ENCODE measurements at places on chromosomes 12 and 14.

GRCh38 chr12:49689785-49690184, 17.4 kb downstream of the FMNL3 start:
- DNase-seq, result no peak

GRCh38 chr12:103538397-103538796, 42.6 kb upstream of the C12orf42 start:
- no peak for DNase-seq

DNA sequence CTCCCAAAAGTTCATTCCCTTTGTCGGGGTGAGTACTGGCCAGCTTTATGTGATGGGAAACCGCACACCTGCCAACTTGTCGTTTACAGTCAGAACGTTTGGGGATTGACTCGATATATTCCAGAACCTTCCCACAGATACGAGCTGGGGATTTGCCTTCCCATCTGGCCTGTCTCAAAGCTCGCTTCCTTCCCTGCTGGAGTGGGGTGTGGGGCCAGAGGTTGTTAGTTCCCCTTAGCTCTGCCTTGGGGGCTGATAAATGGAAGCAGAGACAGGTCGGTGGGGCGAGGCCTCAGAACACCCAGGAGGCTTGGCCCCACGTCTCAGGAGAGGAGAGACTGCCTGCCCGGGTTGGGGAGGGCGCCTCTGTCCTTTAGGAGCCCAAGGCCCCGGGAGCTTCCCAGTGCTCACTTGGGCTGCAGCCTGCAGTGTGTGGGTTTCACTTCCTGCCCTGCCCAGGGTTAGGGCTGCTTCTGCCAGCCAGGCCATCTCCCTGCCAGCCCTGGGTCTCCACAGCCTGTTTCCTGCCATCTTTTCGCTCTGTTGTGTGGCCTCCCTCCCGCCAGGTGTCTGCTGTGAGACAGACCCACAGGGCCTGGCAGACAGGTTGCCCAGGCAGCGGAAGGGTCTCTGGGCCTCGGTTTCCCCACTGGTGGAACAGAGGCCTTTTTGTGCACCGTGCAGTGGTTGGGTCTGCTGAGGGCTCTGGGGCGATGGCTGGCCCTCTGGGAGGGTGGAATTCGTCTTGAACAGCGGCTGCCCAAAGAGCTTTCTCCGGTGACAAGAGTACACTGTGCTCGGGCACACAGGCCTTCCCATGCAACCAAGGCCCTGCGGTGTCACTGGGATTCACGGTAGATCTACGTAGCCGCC, 8.1 kb upstream of the TEX22 start:
- DNase-seq, result no peak

GRCh38 chr12:97645726-97646125, 183.1 kb downstream of the RMST start:
- DNase-seq, result no peak

DNA sequence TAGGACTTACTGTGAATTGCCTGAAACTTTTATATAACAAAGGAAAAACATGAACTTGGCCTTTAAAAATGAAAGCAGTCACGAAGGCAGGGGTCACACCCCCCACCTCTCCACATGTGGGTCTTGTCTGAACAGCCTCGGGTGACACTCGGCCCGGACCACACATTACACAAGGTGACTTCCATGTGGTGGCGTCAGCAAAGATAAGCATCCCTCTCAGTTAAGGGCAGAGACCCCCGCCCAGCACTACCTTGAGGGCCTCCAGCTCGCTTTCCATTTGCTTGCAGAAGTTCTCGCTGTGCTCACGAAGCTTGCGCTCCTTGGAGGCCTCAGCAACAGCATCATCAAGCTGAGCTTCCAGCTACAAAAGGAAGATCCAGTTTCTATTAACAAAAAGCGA, 47.4 kb downstream of the AMN start:
- no peak for DNase-seq

DNA sequence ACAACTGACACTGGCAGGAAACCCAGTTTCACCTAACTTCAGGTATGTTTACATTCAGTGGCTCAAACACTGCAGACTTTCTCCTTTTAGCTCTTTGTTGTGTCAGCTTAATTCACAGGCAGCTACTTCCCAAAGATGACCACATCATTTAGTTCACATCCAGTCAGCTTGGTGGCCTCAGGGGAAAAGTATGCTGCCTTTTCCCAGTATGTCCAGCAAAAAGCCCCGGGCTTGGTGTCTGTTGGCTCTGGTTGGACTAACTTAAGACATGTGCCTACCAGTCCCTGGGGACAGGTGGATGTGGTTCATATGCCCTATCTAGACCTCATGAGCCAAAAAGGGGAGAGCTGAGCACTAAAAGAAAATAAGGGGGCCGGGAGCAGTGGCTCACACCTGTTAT, 56.4 kb downstream of the GOLGA5 start:
- no peak for DNase-seq

- DNase-seq, result no peak
These were observed 22.8 kb downstream of the GALNT4 start for GRCh38 chr12:89501793-89502192.

DNA sequence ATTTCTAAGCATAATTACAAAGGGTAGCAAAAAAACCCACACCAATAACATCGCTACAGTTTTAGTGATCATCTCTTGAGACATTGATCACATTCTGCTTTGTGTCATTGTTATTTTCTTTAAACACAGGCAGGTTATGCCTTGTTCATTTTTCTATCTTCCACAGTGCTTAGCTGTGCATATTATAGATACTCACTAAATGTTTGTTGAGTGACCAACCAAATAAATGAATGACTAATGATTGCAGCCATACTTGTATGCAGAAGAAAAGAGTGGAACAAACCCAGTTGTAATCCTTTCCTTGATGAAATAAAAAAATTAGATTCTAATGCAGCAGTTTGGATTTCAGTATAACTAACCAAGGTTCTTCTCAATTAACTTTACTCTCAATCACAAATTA, 81.0 kb upstream of the RASSF8 start:
- no peak for DNase-seq

GRCh38 chr12:121009741-121010140, 6.5 kb downstream of the C12orf43 start:
- DNase-seq, result no peak

DNA sequence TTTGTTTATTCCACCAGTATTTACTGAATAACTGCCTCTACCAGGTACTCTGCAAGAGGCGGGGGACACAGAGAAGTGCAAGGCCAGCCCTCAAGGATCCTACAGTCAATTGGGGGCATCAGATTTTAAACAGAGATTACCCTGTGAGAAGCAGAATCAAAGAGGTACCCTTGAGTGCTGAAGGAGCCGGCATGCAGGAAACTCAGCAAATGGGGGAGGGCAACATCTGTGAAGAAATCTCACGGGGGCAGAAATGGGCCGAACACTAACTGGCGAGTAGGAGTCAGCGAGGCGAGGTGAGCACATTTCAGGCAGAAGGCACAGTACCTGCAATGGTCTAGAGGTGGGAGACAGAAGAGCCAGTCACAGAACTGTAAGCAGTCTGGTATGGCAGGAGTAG, 9.0 kb downstream of the GALNT6 start:
- no peak for DNase-seq

DNA sequence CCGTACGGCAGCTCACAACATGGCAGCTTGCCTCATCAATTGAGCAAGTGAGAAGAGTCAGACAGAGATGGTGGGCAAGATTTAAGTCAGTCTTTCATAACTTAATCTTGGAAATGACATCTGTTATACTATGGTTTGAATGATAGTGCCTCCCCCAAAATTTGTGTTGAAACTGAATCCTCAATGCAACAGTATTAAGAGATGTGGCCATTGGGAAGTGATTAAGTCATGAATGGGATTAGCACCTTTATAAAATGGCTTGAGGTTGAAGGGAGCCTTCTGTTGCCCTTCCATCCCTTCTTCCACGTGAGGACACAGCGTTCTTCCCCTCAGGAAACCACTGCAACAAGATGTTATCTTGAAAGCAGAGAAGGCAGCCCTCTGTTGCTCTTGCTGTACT, 124.2 kb downstream of the C12orf75 start:
- no peak for DNase-seq

GRCh38 chr12:5798242-5799015, 146.6 kb downstream of the ANO2 start:
- no peak for DNase-seq

GRCh38 chr12:14272956-14273912, 92.2 kb upstream of the ATF7IP start:
- DNase-seq, result no peak

GRCh38 chr14:21262410-21262809, 6.8 kb downstream of the HNRNPC start:
- no peak for DNase-seq

DNA sequence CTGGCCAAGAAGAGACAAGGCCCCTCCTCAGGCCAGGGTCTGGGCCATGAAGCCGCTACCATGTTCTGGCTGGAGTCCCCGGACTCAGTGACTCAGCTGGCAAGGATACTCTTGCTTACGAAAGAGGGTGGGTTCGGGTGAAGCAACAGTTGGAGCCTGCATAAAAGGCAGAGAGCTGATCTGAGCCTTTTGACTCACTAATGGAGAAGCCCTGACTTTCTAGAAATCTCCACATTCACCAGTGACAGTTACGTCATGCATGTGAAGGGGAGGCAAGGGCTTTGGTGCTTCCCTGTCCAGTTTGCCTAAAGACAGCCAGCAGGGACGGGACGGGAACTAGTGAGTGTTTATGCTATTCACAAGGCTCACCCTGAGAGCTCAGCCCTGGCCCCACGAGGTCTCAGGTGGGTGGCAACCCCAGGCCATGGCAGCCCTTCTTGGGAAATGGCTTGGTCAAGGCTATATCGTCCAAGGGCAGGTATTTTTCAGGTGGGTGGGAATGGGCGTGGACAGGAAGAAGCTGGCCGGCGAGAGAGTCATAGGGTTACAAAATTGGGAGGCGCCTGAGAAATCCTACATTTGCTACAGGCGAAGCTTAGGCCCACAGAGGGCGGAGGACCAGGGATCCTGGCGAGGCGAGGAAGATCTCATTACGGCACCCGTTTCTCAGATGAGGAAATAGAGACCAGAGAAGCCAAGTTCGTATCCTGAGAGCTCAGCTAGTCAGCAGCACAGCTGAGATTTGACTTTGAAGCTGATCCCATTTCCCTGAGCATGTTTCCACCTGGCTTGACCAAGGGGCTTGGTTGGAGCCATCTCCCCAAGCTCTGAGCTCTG, 314.6 kb downstream of the BCL11B start:
- DNase-seq, result no peak

DNA sequence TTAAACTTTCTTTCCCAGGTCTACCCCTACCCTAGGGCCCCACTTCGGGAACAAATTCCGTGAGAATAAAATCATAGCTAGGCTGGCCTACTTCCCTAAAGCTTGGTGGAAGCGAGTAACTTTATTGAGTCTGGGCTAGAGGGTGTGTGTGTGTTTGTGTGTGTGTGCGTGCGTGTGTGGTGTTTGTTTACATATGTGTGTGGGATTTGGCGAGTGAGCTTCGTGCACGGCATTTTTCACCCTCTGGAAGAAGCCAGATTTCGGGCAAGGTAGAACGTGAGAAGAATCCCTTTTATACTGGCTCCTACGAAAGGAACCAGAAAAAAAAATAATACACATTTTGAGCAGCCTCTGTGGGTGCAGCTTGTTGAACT, 7.5 kb upstream of the LHX5 start:
- DNase-seq, result no peak

DNA sequence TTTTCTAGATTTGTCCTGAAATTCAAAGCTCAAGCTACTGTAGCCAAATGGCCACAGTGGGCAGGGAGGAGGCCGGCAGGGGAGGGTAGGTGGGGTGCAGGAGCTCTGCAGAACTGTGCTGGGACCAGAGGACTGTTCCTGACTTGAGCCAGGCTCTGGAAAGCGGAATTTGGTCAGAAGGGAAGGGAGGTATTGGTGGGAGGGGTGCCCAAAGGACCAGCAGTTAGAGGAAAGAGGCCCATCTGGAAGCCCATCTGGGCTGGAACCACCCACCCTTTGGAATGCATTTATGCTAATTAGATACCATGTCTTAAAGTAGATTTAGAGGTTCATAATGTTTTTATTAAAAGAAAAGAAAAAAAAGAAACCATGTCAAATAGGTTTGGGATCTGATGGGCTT, 24.5 kb upstream of the JPH4 start:
- no peak for DNase-seq

Measured in stimulated activated CD4-positive, alpha-beta T cell treated with anti-CD3 and anti-CD28 coated beads, Interleukin-1b, Interleukin-23, amount 100 ng/mL, for 24 hours (primary cell).